ENCODE measurements at places on chromosomes 4 and X.

DNA sequence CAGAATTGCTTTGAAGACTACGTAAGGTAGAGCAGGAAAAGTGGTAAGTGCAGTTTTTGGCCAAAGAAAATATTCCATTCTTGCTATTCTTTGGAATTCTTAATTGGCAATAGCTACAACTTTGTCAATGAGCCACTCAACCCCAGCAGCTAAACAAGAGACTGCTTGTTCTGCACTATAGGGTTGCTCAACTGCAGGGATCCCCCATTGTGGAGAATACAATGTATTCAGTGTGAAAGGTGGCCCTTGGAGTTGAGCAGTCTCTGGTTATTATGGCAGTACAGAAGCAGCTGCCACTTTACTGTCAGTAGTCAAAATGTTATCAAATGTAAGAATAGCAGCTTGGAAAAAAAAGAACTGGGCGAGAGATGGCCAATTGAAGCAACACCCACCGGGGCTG, 808.7 kb downstream of the CENPC start:
- no peak for DNase-seq

- no peak for DNase-seq
Observed at GRCh38 chr4:105966051-105966450, 70.8 kb downstream of the NPNT start.

GRCh38 chr4:107866726-107867125, 42.0 kb downstream of the SGMS2 start:
- DNase-seq: no peak

DNA sequence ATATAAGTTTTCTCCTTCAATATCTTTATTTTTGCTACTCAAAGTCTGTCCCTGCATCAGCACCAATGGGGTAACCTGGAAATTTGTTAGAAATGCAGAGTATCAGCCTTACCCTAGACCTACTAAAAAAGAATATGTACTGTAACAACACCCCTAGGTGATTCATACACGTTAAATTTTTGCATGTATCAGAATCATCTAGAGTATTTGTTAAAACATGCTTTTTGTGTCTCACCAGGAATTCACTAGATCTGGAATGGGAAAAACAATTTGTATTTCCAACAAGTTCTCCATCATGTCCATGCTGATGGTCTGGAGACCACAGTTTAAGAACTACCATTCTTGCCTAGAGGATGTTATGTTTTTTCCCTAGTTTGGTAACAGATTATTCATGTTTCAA, 196.0 kb upstream of the EDNRA start:
- no peak for DNase-seq

GRCh38 chr4:147860960-147861359, 129.1 kb downstream of the ARHGAP10 start:
- DNase-seq: no peak

GRCh38 chr4:152100379-152101201, 339.8 kb upstream of the GATB start:
- peak; percentile 54 for DNase-seq

DNA sequence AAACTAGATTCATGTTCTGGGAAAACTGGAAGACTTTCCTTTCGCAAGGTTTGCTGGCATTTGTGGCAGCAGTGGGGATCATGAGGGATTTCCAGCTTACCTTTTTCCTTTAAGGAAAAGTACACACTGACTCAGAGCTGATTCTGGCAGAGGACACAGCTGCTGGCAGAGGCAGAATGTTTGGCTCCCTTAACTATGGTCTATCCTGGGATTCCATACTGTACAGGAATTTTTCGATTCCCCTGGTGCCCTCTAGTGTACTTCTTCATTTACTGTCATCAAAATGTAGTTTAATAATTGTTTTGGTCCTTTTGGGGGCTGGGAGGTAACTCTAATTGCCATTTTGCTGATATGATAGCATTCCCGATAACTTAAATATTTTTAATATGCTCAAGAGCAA, 152.7 kb downstream of the GABRG1 start:
- DNase-seq: no peak

- DNase-seq: no peak
Observed at GRCh38 chr4:182695842-182696241, 221.3 kb downstream of the DCTD start.

DNA sequence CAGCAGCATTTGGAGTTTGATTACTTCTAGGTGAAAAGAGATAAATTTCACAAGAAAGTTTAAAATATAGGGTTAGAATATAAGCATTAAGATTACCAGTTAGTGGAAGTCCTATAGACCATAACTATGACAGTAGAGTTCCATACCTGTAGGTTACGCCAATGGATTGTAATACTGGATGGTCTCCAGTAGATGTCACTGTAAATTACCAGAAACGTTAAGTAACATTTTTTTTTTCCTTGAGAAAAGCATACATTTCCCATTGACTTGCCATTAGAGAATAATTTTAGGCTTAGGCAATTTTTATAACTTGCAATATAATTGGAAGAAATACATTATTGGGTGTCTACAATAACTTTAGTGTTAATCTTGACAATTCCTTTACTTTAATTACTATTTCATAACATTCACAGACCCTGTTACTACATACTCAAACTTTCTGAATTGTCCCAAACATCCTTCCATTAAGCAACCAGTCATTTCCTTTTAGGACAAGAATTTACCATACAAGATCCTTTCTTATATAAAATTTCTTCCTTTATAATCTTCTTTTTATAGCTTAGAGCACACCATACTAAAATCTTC, 304.1 kb upstream of the TECRL start:
- no peak for DNase-seq

GRCh38 chr4:53629296-53629695, 38.0 kb upstream of the LNX1 start:
- no peak for DNase-seq

- DNase-seq: no peak
Observed at GRCh38 chr4:17997129-17997528, 24.4 kb downstream of the LCORL start.

- DNase-seq: no peak
Observed at GRCh38 chrX:153886915-153887314, 942 bp upstream of the L1CAM start.

DNA sequence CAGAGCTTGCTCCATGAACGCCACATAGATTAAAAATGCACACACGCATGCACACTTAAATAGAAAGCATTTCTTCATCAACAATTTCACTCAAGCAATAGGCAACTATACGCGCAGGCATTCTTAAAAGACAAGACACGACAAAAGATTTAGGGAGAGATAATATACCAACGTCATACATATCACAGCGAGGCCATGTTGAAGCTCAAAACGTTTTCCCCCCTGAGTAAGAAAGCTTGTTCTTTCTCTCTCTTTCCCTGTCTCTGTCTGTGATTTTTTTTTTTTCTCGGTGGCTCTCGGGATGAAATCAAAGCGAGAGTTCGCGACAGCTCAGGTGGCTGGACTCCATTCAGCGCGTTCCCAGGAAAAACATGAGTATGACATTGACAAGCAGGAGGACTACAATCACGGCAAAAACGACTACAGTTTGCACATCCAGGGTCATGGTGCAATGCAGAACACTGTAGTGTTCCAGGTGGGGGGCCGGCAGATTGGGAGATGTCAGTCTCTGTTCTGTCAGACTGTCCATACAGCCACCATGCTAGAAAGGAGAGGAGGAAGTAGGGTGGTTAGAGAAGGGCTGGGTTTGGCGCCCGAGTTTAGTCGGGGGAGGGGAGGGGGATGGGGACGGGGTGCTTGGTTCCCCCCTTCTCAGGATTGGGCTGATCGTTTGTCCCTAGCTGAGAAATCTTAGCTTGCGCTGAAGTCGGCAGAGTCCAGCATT, 30.7 kb downstream of the ARHGEF9 start:
- peak; percentile 5 for DNase-seq

GRCh38 chr4:78325271-78326157, 226.1 kb upstream of the ANXA3 start:
- no peak for DNase-seq

- DNase-seq: no peak
Observed at GRCh38 chrX:38774249-38774648, 27.0 kb upstream of the MID1IP1 start.

GRCh38 chrX:20254712-20255299, 11.9 kb downstream of the RPS6KA3 start:
- no peak for DNase-seq

DNA sequence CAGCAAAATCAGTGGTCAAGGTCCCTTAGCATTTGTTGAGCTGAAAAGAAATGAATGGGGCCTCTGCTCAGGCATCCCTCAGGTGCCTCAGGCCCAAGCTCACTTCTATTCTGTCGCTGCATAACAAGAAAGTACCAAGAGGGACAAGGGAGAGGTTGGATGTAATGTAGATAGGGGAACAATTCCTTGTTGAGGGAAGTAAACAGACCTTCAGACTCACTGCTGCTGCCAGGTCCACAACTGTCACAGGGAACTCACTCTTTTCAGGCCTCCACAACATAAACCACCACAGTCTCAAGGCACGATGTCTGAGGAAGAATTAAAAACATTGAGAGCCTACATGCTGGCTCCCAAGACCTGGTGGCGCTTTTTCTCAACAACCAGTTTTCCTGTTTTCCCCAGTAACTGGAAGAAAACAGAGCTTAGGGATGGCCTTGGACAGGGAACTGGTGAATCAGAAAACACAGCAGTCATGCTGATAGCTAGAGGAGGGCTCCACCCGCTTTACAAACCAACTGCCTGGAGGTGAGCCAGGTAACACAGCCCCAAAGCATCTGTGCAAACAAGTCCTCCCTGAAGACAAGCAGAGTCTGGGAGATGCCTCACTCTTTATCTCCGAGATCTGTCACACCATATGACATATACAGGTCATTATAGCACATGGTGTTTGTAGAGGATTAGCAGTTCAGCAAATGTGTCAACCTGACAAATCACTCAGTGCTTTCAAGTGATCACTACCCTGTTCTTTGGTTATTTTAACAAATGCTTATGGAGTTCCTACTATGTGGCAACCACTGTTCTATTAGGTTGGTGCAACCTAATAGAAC, 14.3 kb upstream of the AWAT1 start:
- no peak for DNase-seq

DNA sequence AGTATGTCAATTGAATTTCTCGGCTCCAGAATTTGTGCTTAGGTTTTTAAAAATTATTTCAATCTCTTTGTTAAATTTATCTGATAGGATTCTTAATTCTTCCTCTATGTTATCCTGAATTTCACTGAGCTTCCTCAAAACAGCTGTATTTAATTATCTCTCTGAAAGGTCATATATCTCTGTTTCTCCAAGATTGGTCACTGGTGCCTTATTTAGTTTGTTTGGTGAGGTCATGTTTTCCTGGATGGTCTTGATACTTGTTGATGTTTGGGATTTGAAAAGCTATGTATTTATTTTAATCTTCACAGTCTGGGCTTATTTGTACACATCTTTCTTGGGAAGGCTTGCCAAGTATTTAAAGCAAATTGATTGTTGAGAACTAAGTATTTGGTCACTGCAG, 24.7 kb upstream of the HERC3 start:
- DNase-seq: no peak

DNA sequence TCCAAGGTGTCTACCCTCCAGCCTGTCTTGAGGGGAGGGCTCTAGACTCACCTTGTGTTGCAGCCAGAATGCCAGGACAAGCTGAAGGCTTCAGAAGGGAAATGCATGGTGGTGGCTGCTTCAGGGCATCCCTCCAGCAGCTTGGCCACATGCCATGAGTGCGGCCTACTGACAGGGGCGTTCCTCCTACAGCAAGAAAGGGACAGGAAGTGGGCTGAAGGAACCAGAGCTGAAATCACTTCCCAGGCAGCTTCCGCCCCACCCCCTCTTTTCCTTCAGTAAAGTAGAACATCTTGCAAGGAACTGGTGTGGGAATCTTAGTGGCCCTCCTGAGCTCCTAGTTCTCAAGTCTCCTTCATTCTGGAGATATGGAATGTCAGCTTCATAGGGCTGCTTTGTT, 167.5 kb upstream of the DGKK start:
- no peak for DNase-seq

DNA sequence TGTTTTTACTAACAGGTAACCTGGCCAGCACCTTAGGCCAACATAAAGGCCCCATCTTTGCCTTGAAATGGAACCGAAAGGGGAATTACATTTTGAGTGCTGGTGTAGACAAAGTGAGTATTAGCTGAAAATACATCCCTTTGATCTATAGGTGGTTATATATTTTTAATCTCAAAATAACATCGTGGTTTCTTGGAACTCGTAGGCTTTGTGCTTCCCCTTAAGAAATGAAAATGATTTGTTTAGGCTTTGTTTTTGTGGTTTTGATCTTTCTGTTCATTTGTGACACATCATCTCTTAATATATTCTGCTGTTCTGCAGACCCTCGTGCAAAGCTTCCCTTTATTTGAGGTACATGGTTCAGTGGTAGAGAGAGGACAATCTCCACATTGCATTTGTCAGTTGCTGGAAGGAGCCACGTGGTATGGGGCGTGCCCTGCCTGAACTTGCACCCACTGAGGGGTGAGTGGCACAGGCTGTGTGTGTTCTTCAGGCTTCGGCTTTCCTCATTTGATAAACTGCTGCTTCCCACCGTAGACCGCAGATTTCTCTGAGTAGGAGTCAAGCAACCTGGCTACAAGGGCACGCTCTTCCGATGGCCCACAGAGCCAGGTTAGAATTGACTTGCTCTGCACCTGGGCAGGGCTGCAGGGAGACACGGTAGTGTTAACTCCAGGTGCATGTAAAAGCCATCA, 72.2 kb downstream of the GPR143 start:
- DNase-seq: no peak

- DNase-seq: no peak
Observed at GRCh38 chr4:137312257-137312656, 220.0 kb downstream of the PCDH18 start.

- no peak for DNase-seq
Observed at GRCh38 chr4:140315019-140315418, 58.4 kb upstream of the SCOC start.

DNA sequence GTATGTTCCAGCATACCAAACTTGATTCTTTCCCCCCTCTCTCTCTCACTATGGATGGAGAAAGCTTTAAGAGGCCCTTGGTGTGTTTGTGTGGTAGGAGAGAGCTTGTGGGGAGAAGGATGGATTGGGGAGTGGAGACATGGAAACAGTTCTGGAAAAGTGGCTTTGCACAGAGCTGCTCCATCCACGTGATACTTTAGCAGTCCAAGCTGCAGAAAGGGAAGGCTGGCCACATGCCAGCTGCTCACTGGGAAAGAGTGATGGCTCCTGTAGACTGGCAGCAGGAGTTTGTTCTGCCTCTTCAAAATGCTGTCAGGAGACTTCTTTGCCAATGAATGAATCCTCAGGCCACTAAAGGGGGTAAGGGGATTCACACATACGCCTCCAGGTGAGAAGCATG, 21.7 kb upstream of the SEC24B start:
- DNase-seq: no peak

- peak; percentile 11 for DNase-seq
Observed at GRCh38 chr4:109562457-109563239, 2.6 kb downstream of the MCUB start.

- DNase-seq: no peak
Observed at GRCh38 chr4:115781528-115782146, 668.2 kb upstream of the NDST4 start.

GRCh38 chr4:31246856-31247255, 526.7 kb downstream of the PCDH7 start:
- no peak for DNase-seq

GRCh38 chr4:5816101-5816500, 76.8 kb downstream of the CRMP1 start:
- DNase-seq: no peak

DNA sequence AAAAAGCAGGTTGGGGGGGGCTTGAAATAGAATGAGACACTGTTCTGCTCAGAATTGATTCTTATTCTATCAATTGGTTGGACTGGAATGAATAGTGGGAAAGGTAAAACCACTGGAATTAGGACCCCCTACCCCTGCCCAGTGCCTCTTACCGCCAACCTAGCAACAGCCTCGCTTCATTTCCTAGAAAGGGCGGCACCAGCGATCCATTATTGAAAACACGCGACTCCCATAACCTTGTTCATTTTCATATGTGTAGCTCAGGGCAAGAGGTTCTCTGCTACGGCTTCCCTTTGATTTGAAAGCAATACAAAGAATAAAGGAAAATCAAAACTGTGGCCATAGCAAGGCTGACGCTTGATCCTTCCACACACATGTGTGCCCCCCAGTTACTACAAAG, 33.7 kb downstream of the IDS start:
- no peak for DNase-seq

Measured in stimulated activated CD4-positive, alpha-beta T cell treated with anti-CD3 and anti-CD28 coated beads, Interleukin-4, amount 100 ng/mL, for 48 hours (primary cell).